NCI-H2029 treated with DMSO at 0.1 percent for 48 hours (cell line): ENCODE measurements at places on chromosomes 1 and 21.

- no peak for DNase-seq
Measured at GRCh38 chr1:201556841-201557571, 18.1 kb downstream of the NAV1 start.

DNA sequence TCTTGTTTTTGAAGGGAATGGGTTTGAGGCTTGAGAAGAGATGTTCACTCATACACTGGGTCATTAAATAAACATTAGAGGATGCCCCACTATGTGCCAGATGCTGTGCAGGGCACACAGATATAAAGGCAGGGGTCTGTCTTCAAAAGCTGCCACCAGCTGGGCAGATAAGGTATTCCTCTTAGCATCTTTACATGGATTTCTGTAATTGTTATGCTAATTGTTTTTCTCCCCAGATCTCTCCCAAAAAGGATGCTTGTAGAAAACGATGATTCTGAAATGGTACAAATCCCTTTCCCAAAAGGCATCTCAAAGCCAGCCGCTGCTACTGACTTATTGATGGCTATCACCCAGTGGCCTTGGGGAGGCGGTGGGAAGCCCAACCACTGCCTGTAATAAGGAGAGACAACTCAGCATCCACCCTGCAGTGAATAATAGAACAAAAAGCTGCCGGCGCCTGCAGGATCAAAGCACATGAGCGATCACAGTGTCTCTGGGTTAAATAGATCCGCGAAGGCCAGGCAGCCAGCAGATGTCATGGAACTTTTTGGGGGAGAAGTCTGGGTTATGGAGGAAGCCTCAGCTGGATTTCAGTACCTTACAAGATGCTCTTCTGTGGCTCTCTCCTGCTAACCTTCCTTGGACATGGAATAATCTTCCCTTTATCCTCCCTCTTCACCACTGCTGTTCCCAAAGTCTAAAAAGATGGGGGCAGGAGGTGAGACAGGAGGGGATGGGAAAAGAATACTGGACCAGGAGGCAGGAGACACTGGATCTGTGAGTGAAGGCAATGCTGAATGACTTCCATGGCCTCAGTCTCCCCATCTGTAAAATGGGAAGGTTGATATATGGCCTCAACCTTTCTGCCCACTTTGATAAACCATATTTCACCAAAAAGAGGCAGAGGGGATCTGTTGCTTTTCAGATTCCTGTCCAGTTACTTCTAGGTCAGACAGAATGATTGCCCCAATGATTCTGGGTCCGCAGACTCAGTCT lies 54.8 kb upstream of the CD34 start:
- no peak for DNase-seq

GRCh38 chr21:42056996-42057689 lies 14.0 kb upstream of the UMODL1 start:
- peak; percentile 98 for DNase-seq

- DNase-seq: no peak
Measured at GRCh38 chr1:164912290-164912689, 353.3 kb downstream of the PBX1 start.

GRCh38 chr1:110717179-110717578 lies 42.4 kb upstream of the KCNA3 start:
- no peak for DNase-seq

GRCh38 chr1:207335695-207336363 lies 14.4 kb downstream of the CD55 start:
- no peak for DNase-seq

GRCh38 chr1:239719642-239720258 lies 333.4 kb downstream of the CHRM3 start:
- DNase-seq: no peak

DNA sequence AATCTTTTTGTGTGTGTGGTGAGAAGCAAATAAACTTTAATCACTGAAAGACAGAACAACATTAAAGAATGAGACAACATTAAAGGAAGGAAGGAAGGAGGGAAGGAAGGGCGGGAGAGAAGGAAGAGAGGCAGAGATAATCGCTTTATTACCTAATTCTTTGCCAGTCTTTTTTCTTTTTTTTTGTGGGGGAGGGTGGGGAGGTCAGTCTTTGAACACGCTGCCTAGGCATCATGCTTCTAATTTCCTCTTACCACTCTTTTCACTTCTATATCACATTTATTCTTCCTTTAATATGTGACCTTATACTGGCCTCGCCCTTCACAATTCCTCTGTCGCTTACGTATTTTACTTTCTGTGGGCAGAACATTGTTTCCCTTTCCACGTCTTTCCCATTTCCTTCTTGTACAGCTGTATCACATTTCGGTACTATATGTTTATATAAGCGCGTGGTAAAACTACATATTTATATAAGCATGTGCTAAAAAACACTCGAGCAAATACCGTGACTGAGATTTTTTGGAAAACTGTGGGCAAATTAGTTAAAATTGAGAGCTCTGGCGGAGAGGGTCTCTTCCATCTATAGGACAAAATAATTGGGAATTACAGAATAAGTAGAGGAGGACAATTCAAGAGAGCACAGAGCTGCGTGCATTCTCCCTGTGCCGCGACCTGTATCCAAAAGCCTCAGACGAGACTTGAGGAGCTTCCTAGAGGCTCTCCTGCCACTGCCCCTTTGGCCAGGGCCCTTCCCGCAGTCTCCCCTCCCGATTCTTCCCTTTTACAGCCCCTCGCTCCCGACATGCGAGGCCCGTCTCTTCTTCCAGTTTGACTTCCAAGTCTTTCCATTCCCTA lies 823 bp upstream of the PRKAA2 start:
- DNase-seq: peak; percentile 78

DNA sequence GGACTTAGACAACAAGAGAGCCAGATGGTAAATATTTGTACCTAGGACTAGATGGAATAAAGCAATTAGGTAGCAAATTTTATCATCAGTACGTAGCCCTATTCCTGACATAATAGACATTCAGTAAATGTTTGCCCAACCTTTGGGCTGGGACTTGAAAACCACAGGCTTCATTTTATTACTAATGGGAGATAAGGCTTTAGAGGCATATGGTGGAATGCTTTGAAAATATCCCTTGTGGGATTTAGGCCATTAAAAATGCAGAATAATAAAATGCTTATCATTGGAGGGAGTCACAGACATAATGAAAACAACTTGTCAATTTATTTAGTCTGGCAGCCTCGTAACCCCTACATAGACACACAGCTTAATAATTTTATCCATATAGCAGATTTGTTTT lies 296.1 kb upstream of the SPAG17 start:
- peak; percentile 33 for DNase-seq

GRCh38 chr1:44266400-44267344 lies 53.4 kb downstream of the DMAP1 start:
- no peak for DNase-seq

- DNase-seq: peak; percentile 7
Measured at GRCh38 chr1:105137543-105138457, 1388.1 kb downstream of the AMY1C start.

GRCh38 chr1:198318085-198318484 lies 161.3 kb downstream of the NEK7 start:
- no peak for DNase-seq

GRCh38 chr1:237139732-237140131 lies 97.7 kb downstream of the RYR2 start:
- DNase-seq: no peak

DNA sequence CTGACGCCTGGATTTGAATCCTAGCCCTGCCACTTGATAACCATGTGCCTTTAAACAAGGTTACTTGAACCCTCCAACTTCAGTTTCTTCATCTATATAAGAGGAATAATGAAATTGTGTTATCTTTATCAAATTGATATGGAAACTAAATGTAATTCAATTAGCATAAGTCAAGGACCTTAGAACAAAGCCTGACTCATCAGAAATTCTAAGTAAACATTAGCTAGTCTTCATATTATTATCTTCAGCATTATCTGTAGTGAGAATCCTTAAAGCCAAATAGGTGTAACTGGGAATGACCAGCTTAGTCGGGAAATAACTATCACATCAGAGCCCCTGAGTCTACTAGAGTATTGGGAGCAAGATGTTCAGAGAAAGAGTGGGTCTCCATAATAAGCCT lies 6.6 kb downstream of the SELL start:
- no peak for DNase-seq

DNA sequence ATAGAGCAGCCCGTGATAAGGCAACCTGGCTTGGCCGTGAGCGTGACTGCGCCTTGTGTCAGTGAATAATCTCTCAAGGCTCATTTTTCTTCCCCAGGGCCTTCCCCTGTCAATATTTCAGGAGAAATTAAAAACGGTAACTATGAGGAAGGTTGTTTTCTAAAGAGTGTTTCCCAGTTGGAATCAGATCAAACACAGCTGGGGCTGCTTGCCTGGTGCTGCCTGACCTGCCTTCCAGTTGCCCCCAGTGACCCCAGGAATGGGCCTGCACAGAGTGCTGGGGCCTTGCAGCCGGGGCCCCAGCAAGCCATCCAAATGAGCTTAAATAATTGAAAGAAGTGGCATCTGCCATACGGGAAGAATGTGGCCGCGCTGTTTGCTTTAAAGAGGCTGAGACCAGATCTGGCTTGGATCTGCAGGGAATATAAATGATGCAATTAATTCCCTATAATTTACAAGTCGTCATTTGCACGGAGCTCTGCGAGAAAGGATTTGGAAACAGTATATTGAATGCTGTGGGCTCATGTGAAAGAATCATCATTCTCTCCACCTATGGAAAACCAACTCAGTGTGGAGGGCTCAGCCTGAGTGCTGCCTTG lies 203.9 kb downstream of the C1orf94 start:
- DNase-seq: no peak

- DNase-seq: no peak
Measured at GRCh38 chr1:231720652-231721325, 94.2 kb downstream of the DISC1 start.

DNA sequence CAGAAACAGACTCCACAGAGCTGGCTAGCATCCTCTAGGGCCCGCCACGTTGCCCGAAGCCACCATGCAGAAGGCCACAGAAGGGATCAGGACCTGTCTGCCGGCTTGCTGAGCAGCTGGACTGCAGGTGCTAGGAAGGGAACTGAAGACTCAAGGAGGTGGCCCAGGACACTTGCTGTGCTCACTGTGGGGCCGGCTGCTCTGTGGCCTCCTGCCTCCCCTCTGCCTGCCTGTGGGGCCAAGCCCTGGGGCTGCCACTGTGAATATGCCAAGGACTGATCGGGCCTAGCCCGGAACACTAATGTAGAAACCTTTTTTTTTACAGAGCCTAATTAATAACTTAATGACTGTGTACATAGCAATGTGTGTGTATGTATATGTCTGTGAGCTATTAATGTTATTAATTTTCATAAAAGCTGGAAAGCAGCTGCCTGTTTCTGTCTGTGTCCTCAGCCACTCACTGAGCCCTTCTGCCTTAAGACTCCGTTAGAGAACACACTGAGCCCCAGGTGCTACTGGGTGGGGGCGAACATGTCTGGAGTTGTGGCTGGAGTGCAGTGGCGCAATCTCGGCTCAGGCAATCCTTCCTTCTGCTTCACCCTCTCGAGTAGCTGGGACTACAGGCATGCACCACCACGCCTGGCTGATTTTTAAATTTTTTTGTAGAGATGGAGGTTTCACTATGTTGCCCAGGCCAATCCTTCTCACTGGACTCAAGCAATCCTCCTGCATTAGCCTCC lies 14.8 kb downstream of the MFSD2A start:
- no peak for DNase-seq

- DNase-seq: no peak
Measured at GRCh38 chr1:45499415-45499769, 481 bp downstream of the CCDC163 start.

- DNase-seq: no peak
Measured at GRCh38 chr1:231107151-231107550, 54.7 kb upstream of the TRIM67 start.

DNA sequence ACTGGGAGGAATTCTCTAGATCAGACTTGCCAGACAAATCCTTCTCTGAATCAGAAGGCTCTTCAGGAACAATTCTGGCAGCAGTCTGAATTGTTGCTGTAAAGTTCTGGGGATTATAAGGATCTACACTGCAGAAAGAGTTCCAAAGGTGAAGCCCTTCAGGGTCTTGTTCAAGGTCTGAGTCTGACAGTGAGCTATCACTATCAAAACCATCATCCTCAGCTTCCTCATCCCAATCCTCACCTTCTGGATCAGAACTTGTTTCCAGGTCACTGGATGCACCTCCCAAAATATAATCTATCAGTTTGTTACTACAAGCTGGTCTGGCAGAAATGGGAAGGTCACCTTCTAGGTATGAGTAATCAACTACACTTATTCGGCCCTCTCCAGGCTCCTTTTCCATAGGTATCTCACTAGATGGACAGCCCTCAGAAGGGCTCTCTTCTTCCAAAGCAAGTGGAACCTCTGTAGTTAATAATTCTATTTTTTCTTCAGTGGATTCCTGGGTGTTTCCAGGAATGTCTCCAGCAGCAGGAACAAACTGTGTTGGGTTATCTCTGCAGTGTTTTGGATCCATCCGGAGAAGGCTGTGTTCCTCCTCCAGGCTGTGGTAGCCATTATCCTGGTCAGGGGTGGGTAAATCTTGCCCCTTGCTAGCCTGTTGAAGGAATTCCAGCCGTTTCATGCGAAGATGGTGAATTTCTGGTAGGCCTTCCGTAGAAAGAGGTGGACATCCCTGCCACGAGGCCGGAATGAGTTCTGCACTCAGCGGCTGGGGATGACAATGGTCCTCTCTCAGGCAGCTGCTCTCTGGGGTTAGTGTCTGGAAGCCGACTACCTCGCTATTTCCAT lies 1.6 kb downstream of the PPP1R15B start:
- no peak for DNase-seq

GRCh38 chr1:244204004-244204403 lies 152.9 kb downstream of the ZBTB18 start:
- DNase-seq: no peak

DNA sequence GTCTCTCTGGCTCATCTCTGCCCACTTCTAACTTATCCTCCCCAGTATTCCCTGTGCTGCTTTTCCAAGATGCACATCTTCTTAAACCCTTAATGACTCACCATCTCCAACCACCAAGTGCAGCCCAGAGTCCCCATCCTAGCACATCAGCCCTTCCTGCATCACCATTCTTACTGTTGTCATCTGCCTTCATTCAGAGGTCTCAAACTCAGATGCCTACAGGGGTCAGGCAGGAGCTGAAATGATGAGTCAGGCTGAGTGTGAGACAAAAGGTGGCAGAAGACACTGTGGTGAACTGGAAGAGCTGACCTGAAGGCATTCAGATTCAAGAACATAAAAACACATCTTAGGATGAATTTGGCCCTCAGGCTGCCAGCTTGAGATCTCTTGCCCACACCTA lies 34.6 kb downstream of the OLFML2B start:
- no peak for DNase-seq
